Activated T-cell treated with anti-CD3 and anti-CD28 coated beads for 4 hours (primary cell): ENCODE measurements at places on chromosomes 1 and 21.

- no peak for DNase-seq
Observed at GRCh38 chr1:6958407-6959030, 173.3 kb downstream of the CAMTA1 start.

GRCh38 chr1:39391691-39392679 is 99.5 kb upstream of the BMP8A start:
- DNase-seq: no peak

- no peak for DNase-seq
Observed at GRCh38 chr1:93159337-93159736, 20.9 kb downstream of the TMED5 start.

- no peak for DNase-seq
Observed at GRCh38 chr1:55249646-55250398, 34.7 kb upstream of the USP24 start.

DNA sequence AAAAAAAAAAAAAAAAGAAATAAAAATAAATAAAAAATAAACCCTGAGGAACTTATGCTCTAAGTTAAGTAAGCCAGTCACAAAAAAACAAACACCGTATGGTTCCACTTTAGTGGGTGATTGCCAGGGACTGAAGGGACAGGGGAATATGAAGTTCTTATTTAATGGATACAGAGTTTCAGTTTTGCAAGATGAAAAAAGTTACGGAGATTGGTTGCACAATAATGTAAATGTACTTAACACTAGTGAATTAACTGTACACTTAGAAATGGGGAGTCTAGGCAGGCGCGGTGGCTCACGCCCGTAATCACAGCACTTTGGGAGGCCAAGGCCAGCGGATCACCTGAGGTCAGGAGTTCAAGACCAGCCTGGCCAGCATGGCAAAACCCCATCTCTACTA is 111.4 kb downstream of the ASH1L start:
- DNase-seq: no peak

- no peak for DNase-seq
Observed at GRCh38 chr1:216903382-216903740, 180.1 kb upstream of the ESRRG start.

DNA sequence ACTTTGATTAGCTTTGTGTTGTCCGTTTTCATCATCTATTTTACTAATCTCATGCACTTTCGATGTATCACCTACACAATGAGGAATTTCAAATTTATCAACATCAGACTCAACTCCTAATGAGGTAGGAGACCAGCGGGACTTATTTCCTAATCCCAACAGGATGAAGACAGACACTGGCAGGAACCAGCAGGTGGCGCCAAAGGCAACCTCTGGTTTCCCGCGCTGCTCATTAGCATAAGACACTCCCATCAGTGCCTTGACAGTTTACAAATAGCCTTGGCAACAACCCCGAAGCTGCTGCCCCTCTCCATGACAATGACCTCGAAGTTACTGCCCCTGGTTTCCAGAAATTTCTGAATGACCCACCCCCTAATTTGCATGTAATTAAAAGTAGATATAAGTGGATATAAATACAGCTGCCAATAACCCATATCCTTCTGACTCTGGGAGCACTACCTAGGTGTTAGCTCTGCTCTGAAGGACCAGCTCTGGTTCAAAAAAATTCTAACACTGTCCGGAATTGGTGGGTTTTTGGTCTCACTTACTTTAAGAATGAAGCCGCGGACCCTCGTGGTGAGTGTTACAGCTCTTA is 974.8 kb downstream of the ADGRL2 start:
- no peak for DNase-seq

GRCh38 chr1:205945069-205945468 is 1.8 kb upstream of the SLC26A9 start:
- DNase-seq: no peak

GRCh38 chr1:24526940-24527542 is 24.4 kb downstream of the RCAN3 start:
- DNase-seq: peak; percentile 35

DNA sequence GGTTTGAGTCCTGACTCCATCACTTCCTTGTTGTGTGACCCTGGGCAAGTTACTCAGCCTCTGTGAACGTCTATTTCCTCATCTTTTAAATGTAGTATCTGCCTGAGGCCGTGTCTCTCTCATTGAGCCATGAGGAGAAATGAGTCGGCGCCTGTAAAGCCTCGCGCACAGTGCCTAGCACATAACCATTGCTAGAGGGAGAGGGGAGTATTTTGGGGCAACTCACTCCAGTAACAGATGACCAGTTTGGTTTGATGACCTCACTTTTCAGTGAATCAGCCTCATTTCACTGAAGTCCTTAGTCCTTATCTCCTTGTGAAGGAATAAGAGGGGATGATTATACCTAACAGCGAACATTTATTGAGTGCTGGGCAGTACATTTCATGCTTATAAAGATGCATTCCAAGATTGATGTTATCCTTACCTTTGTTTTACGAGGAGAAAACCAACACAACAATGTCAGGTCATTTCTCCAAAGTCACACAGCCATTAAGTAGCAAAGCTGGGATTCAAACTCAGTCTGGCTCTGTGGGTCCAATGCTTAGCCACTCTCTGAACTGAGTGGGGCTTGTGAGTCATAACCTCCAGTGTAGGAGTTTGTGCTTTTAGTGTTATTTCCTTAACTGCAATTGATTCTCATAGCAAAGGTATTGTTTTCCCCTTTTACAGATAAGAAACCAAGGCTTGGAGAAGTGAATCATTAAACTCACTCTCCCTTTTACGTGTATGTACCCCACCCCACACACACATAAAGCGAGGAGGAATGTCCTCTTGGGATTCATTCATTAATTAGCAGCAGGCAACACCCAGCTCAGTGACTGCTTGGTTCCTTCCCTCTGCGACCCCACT is 25.9 kb downstream of the KCNC4 start:
- no peak for DNase-seq

- DNase-seq: no peak
Observed at GRCh38 chr1:40130892-40131291, 30.3 kb upstream of the RLF start.

DNA sequence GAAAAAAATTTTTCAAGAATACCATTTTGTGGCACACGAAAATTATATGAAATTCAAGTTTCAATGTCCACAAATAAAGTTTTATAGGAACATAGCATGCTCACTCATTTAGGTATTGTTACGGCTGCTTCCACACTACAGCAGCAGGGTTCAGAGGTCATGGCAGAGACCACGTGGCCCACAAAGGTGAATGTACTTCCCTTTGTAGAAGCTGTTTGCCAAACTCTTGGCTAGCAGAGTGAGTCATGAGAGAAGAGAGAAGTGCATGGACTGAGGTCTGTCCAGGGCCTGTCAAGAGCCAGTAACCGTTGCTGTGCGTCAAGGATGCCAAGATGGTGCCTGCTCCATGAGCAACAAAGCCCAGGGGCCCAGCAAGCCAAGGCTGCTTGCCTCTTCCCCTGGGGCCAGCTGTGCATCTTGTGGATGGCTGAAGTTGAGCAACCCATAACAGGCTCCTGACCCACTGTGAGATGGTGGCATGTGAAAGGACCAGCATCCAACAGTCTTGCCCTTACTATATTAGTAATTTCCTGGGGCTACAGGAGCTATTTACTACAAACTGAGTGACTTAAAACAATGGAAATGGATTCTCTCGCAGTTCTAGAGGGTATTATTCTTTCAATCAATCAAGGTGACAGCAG is 64.8 kb upstream of the ATP5PO start:
- DNase-seq: no peak

GRCh38 chr1:223718850-223719249 is 6.5 kb downstream of the CAPN2 start:
- DNase-seq: no peak

- DNase-seq: no peak
Observed at GRCh38 chr1:70008660-70009059, 196.7 kb downstream of the LRRC40 start.

GRCh38 chr1:221765527-221765926 is 23.6 kb upstream of the DUSP10 start:
- DNase-seq: no peak

GRCh38 chr1:106957795-106958194 is 98.7 kb upstream of the PRMT6 start:
- no peak for DNase-seq

GRCh38 chr1:241423541-241424479 is 66.8 kb upstream of the RGS7 start:
- no peak for DNase-seq

- no peak for DNase-seq
Observed at GRCh38 chr21:20425856-20426255, 572.4 kb upstream of the NCAM2 start.

DNA sequence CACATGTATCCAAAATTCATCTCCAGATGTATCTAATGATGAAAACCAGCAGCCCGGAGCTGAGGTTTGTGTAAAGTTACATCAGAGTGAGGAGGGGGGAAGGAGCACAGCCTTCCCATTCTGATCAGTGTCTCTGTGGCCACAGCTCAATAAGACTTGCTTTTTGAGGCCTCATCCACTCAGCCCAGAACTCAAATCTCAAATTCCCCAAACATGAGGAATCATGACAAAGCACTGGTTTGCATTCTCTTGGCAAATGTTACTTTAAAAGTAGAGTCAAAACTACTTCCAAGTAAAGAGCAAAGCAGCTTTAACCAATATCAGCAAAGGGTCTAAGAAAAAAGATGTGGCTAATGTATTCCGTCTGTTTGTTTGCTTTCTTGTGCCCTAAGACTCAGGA is 30.9 kb downstream of the CCN1 start:
- no peak for DNase-seq

DNA sequence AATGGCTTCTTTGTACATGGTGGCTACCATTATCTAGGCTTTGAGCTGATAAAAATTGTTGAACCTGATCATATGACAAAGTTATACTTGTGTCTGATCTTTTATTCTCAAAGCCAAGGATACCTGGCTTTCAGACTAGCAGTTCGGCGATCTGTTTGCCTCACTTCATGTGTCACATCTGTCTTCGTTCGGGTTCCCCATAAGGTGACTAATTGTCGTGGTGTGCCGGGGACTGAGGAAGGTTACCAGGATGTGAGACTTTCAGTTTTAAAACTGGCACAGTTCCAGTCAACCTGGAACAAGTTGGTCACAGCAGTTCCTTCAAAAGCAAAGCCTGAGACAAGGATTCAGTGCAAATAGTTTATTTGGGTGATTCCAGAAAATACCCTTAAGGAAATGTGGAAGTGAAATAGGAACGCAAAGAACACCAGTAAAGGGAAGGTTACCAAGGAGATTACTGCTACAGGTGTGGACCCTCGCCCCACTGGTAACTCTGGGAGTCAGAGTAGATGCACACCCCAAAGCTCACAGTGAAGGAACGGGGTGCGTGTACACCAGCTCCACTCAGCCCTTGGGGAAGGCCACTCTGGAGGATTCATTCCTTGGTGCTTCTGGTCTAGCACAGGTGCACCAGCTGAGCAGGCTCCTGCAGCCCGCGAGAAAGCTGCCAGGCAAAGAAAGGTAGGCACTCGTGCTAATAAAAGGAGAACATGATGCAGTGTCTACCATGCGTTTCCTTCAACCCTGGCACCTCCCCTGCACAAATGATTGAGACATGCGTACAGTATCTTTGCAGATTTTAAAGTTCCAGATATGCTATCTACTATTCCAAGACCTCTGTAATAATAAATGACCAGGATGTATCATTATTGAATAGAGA is 69.0 kb downstream of the VWA5B1 start:
- peak; percentile 19 for DNase-seq

DNA sequence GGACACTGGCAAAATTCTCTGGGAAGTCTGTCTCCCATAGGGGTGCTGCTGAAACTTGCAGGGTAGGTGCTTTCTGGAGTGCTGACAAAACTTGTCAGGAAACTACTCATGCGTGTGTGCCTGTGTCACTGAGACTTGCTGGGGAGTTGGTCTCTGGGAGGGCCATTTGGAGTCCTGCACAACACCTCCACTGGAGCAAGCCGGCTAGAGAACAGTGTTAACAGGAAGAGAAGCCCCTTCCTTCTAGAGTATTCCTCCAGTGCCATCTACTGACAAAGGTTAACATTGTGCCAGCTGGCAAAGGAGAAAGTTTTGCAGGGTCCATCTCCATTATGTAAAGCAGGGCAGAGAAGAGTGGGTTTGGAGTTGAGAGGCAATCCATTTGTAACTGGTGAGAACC is 30.0 kb downstream of the ZMYM4 start:
- no peak for DNase-seq

GRCh38 chr1:232629250-232630046 is 485 bp downstream of the SIPA1L2 start:
- DNase-seq: no peak

- no peak for DNase-seq
Observed at GRCh38 chr1:234821840-234822239, 211.9 kb upstream of the IRF2BP2 start.

DNA sequence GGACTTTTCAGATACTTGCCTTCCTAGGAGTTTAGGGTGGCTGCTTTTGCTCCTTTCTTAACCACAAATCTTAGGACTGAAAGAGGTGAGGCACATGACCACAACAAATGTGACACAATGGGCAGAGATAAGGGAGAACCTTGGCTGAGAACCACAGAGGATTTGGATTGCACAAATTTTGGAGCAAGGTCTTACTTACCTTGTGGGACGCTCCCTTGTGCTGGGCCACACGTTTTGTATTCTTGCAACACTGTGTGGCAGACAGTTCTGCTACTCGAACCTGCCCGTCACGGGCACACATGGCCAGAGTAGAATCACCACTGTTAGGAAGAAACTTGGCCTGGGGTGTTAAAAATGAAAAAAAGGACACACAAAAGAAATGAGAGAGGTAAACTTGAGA is 23.9 kb downstream of the DCAF8 start:
- no peak for DNase-seq

GRCh38 chr1:44260792-44261170 is 47.5 kb downstream of the DMAP1 start:
- no peak for DNase-seq

- DNase-seq: no peak
Observed at GRCh38 chr1:54348700-54349021, 57.5 kb downstream of the SSBP3 start.

- DNase-seq: no peak
Observed at GRCh38 chr1:186678155-186678554, 2.1 kb downstream of the PTGS2 start.

- no peak for DNase-seq
Observed at GRCh38 chr1:221839321-221839720, 97.4 kb upstream of the DUSP10 start.

- DNase-seq: no peak
Observed at GRCh38 chr1:223713546-223714420, 1.4 kb downstream of the CAPN2 start.
